ENCODE measurements at places on chromosomes 3 and 15.

DNA sequence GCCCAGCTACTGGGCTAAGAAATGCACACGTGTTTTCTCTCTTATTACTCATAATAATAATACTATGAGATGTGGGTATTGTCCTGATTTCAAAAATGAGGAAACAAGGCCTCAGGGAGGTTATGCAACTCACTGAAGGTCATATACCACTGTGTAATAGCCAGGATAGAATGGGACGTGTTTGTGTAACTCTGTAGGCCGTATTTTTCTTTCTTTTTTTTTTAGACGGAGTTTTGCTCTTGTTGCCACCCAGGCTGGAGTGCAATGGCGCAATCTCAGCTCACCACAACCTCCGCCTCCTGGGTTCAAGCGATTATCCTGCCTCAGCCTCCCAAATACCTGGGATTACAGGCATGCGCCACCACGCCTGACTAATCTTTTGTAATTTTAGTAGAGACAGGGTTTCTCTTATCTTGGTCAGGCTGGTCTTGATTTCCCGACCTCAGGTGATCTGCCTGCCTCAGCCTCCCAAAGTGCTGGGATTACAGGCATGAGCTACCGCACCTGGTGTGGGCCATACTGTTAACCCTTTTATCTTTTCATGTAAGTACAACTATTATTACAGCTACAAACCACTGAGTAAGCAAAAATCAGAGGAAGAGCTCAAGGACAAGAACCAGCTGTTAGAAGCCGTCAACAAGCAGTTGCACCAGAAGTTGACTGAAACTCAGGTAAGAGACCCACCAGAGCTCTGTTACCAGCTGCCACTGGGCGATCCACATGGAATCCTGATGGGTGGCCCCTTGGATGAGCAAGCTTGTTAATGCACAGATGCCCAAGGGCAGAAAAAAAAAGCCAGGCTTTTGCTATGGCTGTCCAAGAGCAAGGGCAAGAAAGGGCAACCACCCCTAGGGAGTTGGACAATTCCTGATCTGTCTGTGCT is 6.7 kb downstream of the KNSTRN start:
- no peak for DNase-seq

GRCh38 chr15:68885070-68885469 is 45.3 kb upstream of the SPESP1 start:
- no peak for DNase-seq

DNA sequence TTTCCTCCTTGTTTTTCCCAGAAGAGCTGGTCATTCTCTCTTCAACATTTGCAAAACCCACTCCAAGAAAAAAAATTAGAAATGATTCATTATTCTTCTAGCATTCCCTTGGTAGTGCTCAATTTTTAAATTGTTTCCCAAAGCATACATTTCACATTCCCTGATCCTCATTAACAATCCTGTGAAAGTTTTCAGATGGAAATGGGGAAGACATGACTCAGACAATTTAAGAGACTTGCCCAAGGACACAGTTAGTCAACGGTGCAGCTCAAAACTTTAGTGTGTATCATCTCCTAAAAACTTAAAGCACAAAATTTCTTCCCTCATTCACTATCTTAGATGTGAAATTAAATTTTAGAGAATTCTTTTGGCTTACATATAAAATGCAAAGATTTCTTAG is 17.1 kb upstream of the ABI3BP start:
- no peak for DNase-seq

DNA sequence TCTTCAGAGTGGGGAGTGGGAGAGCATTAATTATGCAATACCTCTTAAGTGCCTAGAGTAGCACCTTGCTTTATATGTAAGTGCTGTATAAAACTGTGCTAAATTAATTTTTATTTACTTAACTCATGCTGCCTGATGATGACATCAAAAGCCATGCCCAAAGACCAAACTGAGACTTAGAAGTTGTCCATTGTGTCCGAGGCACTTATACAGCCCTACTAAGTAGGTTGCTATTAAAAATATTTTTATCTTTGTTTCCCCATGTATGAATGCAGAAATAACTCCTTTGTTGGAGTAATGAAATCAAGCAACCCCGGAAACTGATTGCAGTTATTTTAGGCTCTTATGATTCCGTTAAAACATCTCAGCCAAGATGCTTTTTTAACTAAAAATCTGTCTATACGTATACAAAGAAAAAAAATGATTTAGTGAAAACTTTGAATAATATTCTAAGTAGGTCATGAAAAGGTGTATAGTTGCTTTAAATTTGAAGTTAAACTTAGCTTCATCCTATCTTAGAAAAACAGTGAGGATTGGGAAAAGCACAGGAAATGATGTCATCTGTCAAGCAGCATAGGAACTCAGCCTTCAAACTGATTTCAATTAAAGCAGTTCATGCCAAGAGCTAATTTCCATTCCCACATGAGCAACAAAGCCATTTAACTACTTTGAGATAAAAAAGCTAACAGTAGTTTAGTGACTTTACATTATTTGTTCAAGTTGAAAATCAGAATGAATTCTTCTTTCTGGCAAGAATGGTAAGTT is 43.0 kb downstream of the FBN1 start:
- no peak for DNase-seq

- DNase-seq, result no peak
Observed at GRCh38 chr3:16373341-16373946, 108.4 kb downstream of the OXNAD1 start.

DNA sequence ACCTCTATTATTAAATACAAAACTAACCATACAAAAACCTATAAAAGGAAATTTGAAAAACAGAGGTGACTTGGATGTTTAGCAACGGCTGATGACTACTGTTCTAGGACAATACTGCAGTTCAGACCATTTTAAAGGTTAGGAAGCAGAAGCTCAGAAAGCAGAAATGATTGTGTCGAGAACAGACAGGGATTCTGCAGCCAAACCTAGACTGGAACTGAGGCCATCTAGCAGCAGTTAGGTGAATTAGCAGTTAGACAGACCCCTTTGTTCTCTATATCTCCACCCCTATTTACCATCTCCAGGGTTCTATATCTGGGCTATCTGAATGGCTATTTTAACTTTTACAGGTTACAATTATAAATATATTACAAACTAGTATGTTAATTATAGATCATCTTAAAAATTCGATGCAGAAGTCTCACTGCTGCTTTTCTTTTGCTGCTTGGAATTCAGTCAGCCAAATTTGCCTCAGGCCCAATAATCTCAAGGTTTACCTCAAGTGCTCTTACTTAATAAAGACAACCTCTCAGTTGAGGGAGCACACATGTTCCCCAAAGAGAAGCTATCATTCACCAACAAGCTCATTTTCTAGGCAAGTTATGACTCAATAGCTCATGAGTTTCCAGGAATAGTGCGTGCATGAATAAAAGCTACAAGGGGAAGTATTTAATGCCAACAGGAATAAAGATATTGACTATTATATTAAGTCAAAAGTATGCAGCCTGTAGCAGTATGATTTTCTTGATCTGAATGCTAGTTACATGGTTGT is 9.3 kb upstream of the IL1RAP start:
- DNase-seq, result no peak

- DNase-seq, result no peak
Observed at GRCh38 chr3:37174532-37175126, at the start of gene LRRFIP2. LRRFIP2 (minus strand) TSS chr3:37174582; CDS start chr3:37148983, 25,599 bp downstream.

- no peak for DNase-seq
Observed at GRCh38 chr3:23055733-23056376, 147.3 kb upstream of the UBE2E2 start.

DNA sequence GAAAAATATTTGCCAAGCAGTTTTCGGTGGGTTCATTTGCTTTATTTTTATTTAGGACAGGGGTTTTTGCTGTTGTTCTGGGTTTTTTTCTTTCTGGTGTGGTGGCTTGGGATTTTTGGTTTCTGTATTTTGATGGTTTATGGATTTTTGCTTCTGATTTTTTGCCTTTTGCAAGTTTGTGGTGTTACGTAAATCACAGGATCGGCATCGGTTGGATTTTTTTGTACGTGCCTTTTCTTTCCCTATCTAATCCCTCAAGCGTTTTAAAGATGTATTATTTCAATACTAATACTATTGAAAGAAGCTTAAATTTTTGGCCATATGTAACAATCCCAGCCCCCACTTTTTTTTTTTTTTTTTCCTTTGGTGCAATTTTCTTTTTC is 782 bp upstream of the BCL6 start:
- no peak for DNase-seq

- DNase-seq, result no peak
Observed at GRCh38 chr15:70362350-70362749, 264.6 kb upstream of the TLE3 start.

DNA sequence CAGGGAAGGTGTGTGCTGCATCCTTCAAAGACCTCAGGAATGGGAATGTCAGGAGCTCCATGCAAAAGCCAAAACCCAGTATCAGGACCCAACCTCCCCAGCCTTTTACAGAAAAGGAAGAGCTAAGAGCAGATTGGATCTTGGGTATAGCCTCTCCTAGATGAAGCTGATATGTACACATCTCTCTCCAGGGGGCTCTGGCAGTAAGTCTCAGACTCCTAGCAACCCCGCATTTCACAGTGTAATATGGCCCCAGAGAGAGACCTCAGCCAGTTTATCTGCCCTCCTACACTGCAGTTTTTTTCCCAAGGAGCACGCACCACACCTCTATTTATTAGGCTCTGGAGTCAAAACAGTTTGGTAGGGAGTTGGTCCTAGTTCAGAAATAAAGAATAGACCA is 88.2 kb downstream of the RBPMS2 start:
- no peak for DNase-seq

DNA sequence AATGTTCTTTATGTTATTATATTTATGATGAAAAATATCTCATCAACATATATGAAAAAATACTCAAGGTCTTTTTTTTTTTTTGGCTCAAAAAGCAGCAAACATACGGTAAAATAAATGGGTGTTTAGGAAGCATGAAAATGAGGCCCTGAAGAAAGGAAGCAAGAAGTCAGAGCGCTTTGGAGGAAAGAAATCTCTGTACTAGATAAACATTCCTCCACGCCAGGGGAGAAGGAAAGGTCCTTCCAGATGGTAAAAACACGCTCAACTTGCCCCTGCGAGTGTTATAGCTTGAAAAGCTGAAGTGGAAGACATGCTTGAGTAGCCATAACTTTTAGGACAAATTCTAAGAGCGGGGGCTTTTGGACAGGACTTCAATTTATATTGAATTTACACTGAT is 52.9 kb downstream of the FEM1B start:
- DNase-seq, result no peak

DNA sequence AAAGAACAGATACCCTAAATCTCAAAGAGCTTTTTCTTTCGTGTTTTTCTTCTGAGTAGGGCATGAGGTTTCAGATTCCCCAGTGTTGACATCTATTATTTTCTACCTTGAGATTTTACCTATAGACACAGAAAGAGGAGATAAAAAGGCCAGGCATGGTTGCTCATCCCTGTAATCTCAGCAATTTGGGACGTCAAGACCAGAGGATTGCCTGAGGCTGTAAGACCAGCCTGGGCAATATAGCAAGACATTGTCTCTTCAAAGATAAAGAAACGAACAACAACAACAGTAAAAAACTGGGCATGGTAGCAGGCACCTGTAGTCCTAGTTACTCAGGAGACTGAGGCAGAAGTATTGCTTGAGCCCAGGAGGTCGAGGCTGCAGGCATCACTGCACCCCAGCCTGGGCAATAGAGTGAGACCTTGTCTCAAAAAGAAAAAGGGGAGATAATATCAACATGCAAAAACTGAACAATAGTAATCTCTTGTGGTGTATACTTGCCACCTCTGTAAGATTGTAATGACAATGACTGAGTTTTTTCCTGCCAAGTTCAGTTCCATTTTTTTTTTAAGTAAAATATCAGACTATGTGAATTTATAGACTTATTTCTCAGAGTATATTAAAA is 71.3 kb downstream of the MBNL1 start:
- DNase-seq, result no peak

DNA sequence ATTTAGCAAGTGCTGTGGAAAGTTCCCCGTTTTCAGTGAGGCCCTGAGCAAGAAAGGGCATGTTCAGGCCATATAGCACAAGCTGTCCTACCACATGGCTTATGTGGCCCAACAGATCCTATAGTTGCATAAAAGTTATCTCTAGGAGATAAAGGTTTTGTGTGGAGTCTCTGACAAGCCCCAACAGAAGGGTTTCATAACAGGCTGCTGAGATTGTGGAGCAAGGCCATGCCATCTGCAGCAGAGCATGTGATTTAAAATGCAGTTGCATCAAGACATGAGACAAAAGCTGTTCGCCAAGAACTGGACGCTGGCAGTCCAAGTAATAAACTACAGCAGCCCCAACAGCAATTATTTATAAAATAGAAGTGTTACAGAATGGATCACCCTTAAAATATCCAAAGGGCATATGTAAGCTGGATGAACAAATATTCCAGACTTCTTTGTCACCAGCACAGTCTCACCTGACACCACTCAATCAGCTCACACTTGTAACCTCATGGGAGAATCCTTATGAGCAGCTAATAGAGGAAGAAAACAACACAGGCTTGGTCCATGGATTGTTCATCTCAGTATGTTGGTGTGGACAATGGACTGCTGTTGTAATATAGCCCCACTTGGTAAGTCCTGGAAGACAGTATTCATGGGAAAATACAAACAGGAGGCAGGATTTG is 14.4 kb upstream of the CLDN1 start:
- DNase-seq, result no peak

- no peak for DNase-seq
Observed at GRCh38 chr15:59611276-59612260, at the start of gene GCNT3. GCNT3 (plus strand) TSS chr15:59611783; CDS start chr15:59618239, 6,456 bp downstream.

DNA sequence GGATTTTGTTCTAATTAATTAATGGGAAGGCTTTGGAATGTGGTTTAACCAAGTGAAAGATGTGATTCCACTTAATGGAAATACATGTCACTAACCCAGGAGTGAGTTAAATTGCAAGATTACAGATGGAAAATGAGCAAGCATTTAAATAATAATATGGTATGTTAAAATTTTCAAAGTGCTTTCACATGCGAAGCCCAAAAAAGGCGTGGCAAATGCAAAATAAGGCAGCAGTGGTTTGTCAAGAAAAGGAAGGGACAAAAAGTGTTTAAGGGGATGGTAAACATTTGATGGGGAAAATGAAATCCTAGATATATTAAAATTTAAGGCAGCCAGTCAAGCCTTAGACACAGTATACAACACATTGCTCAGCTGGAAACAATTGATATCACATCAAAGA is 2.9 kb downstream of the TICRR start:
- no peak for DNase-seq

GRCh38 chr3:133663569-133664313 is 2.0 kb upstream of the TOPBP1 start:
- DNase-seq, result no peak
